Articular chondrocyte of knee joint (primary cell): ENCODE measurements at places on chromosomes 6 and 20. TPM values are rescaled to one million over a fixed set of nuclear protein-coding genes. Genes with fewer than 3 reads are reported as not detected.

The CCN6 gene
- total RNA-seq = 28.4 and 36.8 TPM in 2 replicates

The FLOT1 gene
- 90.3 and 99.3 TPM in 2 replicates for total RNA-seq

The CLPSL2 gene
- not detected in 2 replicates for total RNA-seq

The SLC35F1 gene
- under 0.01 TPM in 1 of 2 replicates, not detected in the other for total RNA-seq

The KCNK16 gene
- total RNA-seq = not detected in 2 replicates
